ENCODE measurements at places on chromosomes 2 and 18.

GRCh38 chr2:27275211-27276150 lies at the start of gene DNAJC5G:
Gene DNAJC5G (plus strand): TSS chr2:27275433. CDS start chr2:27276729, 1,296 bp downstream.
- DNase-seq: no peak

GRCh38 chr18:11688972-11689668 lies at the start of gene GNAL:
Gene GNAL (plus strand): TSS chr18:11689264. CDS start chr18:11689564, 300 bp downstream.
- no peak for DNase-seq

DNA sequence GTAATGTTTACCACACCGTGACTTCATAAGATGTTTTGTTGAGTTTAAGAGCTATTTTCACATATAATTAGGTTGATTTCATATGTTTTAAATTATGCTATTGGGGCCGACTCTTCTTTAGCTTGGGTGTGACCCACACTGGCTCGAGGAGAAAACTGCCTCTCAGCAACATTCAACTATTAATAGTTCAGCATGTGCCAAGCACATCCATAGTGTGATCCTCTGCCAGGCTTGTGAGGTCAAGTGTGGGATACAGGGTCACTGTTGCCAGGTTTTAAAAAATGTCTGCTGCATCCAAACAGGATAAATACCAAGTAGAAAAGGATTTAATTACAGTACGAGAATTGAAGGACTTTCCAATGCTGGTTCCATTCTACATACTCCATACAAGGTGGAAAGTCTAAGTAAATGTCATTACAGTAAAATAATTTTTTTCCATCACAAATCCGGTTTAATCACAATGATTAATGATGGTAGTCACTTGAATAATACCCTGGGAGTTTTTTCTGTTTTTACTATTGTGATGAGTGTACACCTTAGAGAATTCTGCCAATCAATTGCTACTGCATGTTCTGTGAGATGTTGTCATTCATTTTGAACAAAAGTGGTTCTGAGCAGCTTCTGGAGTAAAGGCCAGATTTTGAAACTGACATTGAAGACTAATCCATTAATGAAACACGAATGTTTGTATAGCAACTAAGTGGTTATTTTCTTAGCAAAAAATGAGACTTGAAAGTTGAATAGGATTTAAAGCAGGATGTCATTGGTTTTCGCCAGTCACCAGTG lies 84.5 kb downstream of the ABI2 start:
- DNase-seq: no peak

DNA sequence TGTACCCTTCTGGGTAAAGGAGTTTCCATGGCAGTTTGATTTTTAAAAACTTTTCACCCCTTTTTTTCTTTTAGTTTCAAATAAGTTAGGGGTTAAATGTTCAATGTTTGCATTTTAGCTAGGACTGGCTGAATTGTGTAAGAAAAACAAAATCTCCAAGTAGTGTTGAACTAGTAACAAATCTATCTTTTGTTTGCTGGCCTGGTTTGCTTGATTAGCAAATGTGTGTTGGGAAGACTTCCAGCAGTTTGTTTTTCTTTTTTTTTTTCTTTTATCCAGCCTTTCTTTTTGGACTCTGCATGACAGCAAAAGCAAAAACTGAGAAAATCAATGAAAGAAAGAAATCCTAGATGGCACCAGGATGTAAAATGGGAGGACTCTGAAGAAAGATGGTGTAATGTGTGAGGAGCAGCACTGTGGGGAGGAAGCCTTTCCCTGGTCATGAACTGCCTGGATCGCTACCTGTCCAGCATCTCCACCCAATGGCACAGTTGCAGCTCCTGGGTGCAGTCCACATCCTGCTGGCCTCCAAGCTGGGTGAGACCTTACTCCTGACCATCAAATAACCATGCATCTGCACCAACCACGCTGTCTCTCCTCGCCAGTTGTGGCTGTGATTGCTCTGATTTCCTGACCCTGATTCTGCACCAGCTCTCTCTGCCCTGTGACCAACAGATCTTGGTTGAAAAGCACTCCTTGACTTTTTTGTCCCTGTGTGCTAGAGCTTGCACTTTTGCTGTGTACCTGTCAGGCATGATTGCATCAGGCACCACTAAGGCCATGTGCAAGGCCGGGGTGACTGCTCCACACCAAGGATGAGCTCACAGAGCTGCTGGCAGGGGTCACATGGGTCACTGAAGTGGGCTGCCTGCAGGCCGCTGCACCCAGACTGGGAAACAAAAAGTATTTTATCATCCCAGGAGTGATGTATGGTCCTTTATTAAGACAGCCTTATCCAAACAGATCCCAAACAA lies 71.2 kb upstream of the ZNF236 start:
- DNase-seq: no peak

- DNase-seq: no peak
Observed at GRCh38 chr2:103875131-103875530, 978.8 kb upstream of the POU3F3 start.

- no peak for DNase-seq
Observed at GRCh38 chr2:57622009-57622408, 424.6 kb upstream of the VRK2 start.

GRCh38 chr18:62486290-62486964 lies 36.4 kb upstream of the ZCCHC2 start:
- no peak for DNase-seq

- DNase-seq: no peak
Observed at GRCh38 chr2:36455011-36455410, 99.4 kb downstream of the CRIM1 start.

DNA sequence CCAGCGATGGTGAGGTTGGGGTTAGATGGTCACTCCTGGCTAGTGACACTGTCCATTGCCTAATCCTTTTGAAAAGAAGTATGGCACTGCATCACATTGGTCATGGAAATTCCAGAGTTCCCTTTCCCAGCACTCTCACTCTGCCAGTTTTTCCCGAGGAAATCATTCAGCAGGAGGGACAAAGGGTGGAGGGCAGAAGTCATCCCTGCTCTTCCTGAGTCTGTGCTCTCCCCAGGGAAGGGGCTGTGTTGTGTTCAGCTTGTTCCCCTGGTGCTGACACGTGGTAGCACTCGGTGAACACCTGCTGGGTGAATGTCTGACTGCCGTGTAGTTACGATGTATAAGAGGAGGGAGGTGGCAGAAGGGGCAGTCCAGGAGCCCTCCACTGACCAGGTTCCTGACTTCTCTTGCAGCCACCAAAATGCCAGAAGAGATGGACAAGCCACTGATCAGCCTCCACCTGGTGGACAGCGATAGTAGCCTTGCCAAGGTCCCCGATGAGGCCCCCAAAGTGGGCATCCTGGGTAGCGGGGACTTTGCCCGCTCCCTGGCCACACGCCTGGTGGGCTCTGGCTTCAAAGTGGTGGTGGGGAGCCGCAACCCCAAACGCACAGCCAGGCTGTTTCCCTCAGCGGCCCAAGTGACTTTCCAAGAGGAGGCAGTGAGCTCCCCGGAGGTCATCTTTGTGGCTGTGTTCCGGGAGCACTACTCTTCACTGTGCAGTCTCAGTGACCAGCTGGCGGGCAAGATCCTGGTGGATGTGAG lies 21.6 kb downstream of the STEAP3 start:
- DNase-seq: no peak

GRCh38 chr2:161956738-161957137 lies 117.3 kb downstream of the DPP4 start:
- no peak for DNase-seq

- peak; percentile 37 for DNase-seq
Observed at GRCh38 chr2:190318931-190319554, 583 bp downstream of the HIBCH start.

GRCh38 chr2:209189893-209190292 lies 234.0 kb upstream of the MAP2 start:
- DNase-seq: no peak

GRCh38 chr2:102809291-102810189 lies 47.7 kb downstream of the TMEM182 start:
- DNase-seq: no peak

GRCh38 chr2:133338224-133338623 lies 230.0 kb downstream of the NCKAP5 start:
- no peak for DNase-seq

- DNase-seq: no peak
Observed at GRCh38 chr18:77023102-77023782, 109.3 kb downstream of the MBP start.

GRCh38 chr2:219167997-219168396 lies 1.8 kb downstream of the SLC23A3 start:
- no peak for DNase-seq

DNA sequence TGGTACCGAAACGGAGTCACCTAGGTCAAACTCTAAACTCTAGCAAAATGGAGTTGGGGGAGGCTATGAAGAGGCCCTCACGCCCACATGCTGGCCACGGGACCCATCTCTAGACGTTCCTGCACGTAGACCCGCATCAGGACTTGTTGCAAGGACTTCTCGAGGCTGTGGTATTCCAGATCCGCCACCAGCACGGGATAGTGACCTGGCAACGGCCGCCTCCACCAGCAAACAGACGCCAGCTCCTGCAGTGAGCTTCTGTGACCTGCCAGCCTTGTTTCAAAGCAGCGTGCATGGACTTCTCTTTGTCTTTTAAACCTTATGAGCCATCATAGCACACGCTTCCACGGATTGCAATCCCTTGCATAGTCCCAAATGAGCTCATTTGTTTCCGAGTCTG lies 40.3 kb upstream of the RALBP1 start:
- DNase-seq: no peak

DNA sequence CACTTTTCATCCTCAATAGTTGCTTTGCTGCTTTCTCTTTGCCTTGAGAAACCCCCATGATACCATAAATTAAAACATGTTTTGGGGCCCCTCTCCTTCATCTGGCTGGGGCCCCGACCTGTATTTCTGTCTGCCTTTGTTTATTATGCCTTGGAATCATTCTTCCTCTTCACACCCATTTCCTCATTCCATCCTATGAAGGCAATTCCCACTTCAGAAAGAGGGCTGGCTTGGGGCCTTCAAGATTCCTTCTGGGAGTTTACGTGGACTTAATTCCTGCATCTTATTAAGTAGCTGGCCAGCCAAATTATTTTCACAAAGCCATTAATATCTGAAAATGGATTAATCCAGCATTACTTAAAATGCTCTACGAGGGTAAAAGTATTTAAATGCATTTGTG lies 6.8 kb upstream of the LRRTM1 start:
- DNase-seq: no peak

GRCh38 chr2:130728007-130728454 lies 839 bp upstream of the GPR148 start:
- no peak for DNase-seq

DNA sequence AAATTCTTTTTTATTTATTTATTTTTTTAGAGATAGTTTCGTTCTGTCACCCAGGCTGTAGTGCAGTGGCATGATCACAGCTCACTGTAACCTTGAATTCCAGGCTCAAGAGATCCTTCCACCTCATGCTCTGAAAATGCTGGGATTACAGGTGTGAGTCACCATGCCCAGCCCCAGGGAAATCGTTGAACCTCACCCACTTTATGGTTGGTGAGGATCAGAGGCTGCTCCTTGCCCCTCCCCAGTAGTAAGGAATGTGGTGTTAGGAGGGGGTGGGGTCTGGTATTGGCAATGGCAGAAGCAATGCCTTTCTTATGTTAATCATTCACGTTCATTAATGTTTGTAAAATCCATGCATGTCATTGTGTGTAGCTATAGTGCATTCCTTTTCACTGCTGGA lies 161.9 kb downstream of the SUCLG1 start:
- no peak for DNase-seq

- no peak for DNase-seq
Observed at GRCh38 chr2:200203381-200203827, 103.1 kb upstream of the SPATS2L start.

- DNase-seq: no peak
Observed at GRCh38 chr2:124894199-124894598, 869.1 kb downstream of the CNTNAP5 start.

- DNase-seq: no peak
Observed at GRCh38 chr2:126831234-126832005, 67.3 kb upstream of the TEX51 start.

- no peak for DNase-seq
Observed at GRCh38 chr2:101080211-101081068, 70.7 kb downstream of the TBC1D8 start.

DNA sequence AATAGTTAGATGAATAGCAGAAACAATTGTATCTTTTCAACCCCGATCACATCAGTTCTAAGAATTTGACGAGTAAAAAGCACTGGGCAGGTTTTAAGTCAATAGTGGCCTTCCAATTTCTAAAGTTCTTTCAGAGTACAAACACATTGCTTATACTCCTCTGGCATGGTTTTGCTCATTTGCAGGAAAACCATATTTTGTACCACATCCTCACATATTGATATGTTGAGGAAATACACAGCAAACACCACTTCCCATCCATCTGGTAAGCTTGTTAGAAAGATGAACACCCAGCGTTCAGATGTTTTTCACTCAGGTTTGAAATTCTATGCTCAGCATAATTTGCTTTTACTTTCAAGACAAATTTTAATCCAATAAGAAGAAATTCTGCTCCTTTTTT lies 344.6 kb upstream of the ACVR2A start:
- no peak for DNase-seq

DNA sequence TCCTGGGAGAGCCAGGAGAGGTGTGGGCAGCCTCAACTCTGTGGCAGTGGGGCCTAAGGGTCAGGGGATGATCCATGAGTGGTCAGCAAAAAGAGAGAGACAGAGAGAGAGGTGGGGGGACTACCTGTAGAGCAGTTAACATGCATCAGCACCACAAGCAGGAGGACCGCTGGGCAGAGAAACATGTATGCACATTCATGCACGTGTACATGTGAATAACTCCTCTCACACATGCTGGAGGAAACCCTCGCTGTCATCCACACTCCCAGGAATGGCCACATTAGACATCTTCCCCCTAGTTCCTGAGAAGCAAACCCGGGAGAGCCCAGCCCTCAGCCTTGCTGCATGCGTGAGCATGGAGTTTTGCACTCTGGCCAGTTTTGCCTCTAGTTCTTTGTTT lies 166.1 kb downstream of the SMAD7 start:
- DNase-seq: no peak
